Activated naive CD8-positive, alpha-beta T cell treated with anti-CD3 and anti-CD28 coated beads for 36 hours (primary cell): ENCODE measurements at places on chromosomes 2 and 18.

GRCh38 chr2:7825591-7826312 is 856.1 kb upstream of the ID2 start:
- peak; percentile 40 for DNase-seq

GRCh38 chr2:209974576-209974975 is 27.9 kb upstream of the RPE start:
- no peak for DNase-seq

- no peak for DNase-seq
Observed at GRCh38 chr2:43977677-43978375, 18.0 kb downstream of the LRPPRC start.

DNA sequence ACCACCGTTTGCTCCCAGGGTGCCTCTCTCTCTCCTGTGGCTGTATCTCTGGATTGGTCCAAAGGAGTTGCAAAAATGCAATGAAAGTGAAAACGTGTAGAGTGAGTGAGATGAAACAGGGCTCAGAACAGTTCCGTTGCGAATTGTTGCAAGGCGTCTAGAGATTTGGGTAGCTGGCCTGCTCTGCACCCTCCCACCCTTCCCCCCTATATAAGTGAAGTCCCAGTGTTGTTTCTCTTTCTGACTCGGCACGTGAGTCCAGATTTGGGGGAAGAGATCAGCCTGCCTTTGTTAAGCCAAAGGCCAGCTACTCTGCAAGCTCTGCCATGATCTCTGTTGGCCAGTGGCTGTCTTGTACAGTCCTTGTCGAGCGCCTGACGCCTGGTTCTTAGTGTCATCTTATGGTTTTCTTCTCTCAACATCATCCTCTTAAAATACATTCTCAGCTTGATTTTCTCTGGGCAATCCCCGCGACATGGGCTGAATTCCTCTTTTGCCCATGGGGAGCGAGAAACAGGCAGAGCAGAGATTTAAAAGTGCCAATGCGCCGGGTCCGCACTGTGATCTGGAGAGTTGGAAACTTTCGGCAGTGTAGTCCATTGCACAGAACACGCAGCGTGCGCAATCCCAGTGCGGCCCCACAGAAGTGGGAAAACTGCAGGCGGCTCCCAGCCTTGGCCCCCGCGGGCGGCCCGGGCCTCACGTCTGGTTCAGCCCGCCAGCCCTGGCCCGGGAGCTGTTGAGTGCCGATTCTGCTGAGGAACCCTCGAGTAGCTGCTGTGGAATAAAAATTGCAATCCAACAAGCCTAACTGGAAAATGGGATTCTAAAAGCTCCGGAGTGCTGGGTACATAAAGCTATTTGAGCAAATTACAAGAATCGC is 9.3 kb downstream of the MEIS1 start:
- DNase-seq = no peak

DNA sequence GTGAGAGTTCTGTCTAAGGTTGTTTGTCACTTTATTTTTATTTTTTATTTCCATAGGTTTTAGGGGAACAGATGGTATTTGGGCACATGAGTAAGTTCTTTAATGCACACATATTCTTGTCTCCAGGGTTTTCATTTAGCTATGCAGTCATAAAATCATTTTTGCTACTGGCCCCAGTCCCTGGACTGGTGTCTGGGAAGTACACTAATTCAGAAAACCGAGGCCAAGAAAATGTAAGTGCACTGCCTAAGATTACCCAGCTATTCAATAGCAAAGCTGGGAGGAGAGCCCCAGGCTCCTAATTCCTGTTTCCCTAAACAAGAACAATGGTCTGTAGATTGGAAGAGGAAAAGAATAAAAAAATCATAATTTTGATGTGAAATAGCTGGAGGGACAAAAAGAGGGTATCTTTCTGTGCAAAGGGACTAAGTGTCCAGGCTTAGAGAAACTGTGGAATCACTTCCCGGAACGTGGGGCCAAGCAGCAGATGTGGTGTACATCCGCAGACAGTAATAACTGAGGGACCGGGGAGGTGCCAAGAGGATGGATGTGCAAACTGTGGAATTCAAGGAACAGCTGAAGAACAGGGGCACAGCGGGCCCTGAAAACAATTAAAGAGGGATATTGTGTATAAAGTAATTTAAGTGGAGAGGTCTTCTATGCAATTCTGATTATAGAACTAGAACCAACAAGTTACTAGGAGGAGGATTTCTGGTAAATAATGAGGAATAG is 236.3 kb downstream of the ACKR3 start:
- no peak for DNase-seq

- no peak for DNase-seq
Observed at GRCh38 chr2:239574434-239575156, 173.8 kb upstream of the HDAC4 start.

- peak; percentile 67 for DNase-seq
Observed at GRCh38 chr2:64327510-64328414, 126.2 kb upstream of the LGALSL start.

- no peak for DNase-seq
Observed at GRCh38 chr2:181371195-181371594, 86.0 kb upstream of the ITGA4 start.

GRCh38 chr2:131031875-131032274 is 61.4 kb downstream of the FAM168B start:
- DNase-seq = no peak

GRCh38 chr2:111918383-111918806 is 20.0 kb downstream of the MERTK start:
- no peak for DNase-seq

- peak; percentile 88 for DNase-seq
Observed at GRCh38 chr18:69935319-69936190, 12.1 kb downstream of the CD226 start.
